Fibroblast of lung (primary cell): ENCODE measurements at places on chromosomes 12 and 14. TPM values are rescaled to one million over a fixed set of nuclear protein-coding genes. Genes with fewer than 3 reads are reported as not detected.

GRCh38 chr12:67633024-67633610, 15.4 kb upstream of the DYRK2 start:
- DNase-seq: no peak

DNA sequence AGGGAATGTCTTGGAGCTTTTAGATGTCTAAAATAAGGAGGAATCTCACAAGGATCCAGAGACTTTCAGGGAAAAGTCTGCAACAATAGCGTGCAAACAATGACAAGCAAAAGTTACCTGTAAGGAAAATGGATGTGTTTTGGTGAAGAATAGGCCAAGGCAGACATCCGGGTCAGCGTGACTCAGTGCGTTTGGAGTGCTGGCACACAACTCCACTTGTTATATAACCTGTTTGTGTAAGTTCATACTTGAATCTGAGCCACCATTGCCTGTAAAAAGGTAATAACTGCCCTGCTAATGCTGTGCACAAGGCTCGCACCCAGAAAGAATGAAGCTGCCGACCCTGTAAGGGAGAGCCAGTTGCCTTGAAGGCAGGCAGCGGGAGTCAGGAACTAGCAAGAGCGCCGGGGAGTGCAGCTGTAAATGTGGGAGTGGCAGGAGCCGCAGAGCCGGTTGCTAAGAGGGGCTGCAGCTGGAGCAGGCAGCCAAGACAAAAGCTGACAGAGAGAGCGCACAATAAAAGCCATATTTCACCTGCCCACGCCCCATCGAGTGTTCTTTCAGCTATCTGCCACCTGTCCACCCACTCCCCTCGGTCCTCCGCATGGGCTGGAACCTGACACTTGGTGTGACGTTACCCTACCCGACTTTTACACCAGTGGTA, 638.5 kb upstream of the MIS18BP1 start:
- DNase-seq: no peak

The TSPAN11 gene
- 1.5 and 2.6 TPM in 2 replicates for total RNA-seq

The PRIMA1 gene
- not detected in 2 replicates for total RNA-seq

DNA sequence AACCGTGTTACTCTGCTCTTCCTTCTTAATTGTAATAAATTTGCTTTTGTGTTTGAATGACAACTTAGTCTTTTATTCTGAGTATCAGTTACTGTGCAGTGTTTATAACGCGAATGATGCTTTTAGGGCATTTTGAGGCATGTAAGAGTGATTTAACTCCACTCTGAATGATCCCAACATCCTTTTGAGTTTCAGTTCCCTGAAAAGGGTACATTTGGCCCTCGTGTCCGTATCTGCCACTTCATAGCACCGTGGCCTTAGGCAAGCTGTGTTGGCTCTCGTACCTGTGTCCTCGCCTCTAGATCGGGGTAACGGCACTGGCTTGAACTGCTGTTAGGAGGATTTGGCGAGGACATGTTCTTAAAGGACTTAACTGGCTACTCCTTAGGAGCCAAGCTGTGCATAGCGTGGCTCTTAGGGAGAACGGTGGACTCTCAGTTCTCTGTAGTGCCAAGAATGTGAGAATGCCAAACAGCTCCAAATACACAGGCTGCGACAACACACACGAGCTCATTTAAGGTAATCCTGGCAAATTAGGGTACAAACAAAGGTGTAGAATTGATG, 92.0 kb downstream of the PPP2R5C start:
- DNase-seq: no peak

DNA sequence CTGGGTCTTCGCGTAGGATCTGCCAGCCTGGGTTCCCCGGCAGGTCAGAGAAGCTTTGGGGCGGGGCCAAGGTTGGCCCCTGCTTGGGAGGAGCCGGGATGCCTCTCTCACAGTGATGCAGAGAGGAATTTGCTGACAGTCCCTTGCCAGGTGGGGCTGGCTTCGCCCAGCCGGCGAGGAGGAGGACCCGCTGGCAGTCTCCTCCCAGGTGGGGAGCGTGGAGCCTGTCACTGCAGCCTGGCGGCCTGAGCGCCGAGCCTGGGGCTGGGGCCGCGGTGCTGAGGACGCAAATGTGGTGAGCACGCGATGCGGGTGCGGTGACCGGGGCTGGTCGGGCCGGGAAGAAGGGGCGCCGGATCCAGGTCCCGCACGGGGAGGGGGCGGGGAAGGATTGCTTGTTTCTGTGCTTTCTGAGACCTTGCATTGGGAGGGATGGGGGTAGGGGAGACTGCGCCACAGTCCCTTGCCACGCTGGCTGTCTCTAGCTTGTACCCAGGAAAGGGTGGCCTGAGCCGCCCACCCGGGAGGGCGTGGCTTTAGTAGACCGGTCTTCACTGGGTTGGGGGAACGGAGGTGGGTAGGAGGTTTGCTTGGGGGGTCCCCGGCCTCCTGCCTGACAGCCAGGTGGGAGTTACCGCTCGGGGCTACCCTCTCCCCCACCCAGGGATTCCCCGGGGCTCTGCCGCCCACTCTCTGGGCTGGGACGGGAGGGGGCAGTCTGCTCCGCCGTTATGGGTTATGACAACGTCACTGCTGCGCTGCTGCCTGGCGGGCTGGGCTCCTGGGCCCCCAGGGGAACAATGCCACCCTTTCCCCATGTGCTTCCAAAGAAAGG, at the start of gene TMEM63C:
TMEM63C (plus strand) TSS at position 196 of the 835 bp plus-strand sequence. CDS start 37,016 bp downstream, outside the sequence.
- DNase-seq: no peak

GRCh38 chr12:52440821-52441319, 6.7 kb upstream of the KRT75 start:
- DNase-seq: peak; percentile 94

The TAS2R14 gene
- total RNA-seq: 2.1 and 2.6 TPM in 2 replicates

DNA sequence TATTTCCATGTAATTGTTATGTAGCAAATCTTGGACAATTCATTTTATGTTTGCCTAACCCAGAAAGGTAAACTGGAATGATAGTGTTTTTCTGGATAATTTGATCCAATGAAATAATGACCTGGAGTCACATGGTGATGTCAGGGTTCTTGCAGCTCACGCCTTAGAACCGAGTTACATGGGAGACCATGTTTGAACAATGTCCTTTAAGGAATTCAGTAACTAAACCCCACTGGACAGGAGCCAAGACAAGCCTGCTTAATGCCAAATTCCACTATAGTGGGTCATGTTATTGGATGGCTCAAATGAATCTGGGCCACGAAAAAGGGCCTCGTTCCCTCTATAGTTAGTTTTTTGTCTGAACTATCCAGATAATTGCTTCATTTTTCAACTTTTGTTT, 255.8 kb upstream of the HMGA2 start:
- DNase-seq: peak; percentile 89

GRCh38 chr12:5498076-5498475, 66.2 kb downstream of the NTF3 start:
- DNase-seq: no peak

The LRTM2 gene
- not detected in 2 replicates for total RNA-seq

- DNase-seq: no peak
These were observed 84.8 kb downstream of the RBM19 start for GRCh38 chr12:113880988-113881962.

GRCh38 chr12:108237272-108237671, 101.8 kb downstream of the CMKLR1 start:
- no peak for DNase-seq

DNA sequence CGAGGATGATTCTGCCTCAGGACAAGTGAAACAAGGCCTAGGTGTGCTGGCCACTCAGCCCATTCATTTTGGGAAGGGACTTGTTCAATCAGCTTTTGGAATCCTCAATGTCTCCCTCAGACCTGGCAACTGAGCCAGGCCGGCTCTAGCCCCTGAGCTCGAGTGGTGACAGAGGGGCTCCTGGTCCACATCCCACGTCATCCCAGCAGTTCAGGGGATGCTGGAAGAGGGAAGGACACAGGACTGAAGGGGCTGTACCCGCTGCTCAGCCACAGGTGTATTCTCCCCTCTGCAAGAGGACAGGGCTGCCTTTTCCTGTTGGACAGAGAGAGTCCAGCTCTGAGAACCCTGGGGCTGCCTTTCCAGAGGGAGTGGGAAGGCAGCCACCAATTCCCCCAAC, 244.6 kb upstream of the SFSWAP start:
- DNase-seq: no peak

GRCh38 chr14:85535991-85536832, 6.3 kb downstream of the FLRT2 start:
- peak; percentile 76 for DNase-seq

DNA sequence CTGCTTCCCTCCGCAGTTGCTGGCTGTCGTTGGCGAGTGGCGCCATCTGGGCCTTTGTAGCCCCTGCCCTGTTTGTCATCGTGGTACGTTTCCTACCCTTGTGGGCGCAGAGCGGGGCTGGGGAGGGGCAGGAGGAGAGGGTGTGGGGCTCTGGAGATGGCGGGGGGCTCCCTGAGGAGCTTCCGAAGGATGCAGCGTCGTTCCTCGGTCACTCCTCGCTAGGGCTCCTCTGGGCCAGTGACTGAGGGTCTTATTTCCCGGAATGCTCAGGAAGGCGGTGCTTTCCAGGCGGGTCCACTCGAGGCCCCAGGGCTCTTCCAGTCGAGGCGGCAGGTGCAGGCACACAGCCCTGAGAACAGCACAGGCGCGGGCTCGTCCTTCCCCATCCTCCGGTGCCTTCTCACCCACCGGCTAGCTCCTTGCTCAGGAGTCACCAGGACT, 167.1 kb downstream of the ADGRD1 start:
- no peak for DNase-seq

The HOXC12 gene
- total RNA-seq: not detected in 2 replicates

- no peak for DNase-seq
These were observed 543.6 kb downstream of the FOXG1 start for GRCh38 chr14:29310210-29310609.
